ENCODE measurements at places on chromosomes 2 and 18.

DNA sequence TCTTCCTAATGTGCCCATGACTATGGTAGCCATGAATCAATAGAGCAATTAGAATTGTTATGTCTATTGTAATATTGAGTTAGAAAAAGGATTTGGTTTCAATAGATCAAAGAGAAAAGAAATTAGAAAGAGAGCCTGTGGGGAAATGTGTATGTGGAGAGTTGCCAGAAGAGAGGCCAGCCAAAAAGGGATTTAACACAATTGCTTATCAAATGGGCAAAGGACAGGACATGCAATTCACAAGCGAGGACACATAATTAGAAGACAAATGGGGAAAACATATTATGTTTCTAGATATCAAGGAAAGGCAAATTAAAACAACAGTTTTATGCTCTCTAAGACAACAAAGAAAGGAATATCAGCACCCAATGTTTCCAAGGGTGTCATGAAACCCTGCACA lies 403.2 kb upstream of the KLHL29 start:
- no peak for DNase-seq

DNA sequence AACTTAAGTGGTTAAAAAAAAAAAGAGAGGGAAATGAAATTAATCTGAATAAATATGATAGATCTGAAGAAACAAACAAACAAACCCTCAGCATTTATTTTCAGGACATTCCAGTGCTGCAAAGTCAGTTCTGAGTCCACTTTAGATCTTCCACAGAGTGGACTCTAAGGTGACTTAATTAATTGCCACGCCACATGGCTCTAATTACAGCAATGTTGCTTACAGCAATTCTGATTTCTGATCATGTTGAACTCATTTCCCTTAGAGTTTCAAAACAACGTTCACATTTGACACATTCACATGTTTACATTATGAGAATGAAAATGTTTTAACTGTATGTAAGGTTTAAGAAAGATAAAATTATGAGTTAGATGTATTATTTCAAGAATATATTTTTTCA lies 38.6 kb upstream of the RASGRP3 start:
- no peak for DNase-seq

DNA sequence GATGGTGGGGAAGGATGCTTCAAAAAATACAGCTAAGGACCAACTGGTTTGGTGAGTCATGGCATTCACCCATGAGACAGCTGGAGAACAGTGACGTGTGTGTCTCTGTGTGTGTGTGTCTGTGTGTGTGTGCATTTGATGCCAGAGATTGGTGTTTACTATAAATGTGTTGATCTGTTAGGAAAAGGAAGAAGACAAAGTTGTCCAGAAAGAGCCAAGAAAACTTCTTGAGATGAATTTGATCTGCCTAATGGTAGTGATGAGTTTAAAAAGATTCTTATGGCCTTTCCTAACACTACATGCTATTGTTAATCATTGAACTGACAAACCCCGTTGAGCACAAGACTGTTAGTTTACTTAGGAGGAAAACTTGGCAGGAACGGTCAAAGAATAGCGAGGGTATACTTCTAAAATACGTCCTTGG lies 36.4 kb upstream of the IL1R1 start:
- peak; percentile 75 for DNase-seq

- DNase-seq, result no peak
Measured at GRCh38 chr2:46988733-46989481, 73.3 kb upstream of the MCFD2 start.

DNA sequence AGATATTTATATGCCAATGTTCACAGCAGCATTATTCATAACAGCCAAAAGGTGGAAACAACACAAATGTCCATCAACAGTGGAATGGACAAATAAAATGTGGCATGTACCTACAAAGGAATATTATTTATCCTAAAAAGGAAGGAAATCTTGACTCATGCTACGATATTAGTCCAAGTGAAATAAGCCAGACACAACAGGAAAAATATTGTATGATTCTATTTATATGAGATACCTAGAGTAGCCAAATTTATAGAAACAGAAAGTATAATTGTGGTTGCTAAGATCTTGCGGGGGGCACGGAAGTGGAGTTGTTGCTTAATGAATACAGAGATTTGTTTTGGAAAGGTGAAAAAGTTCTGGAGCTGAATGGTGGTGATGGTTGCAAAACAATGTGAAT lies 33.0 kb upstream of the CCDC150 start:
- no peak for DNase-seq

DNA sequence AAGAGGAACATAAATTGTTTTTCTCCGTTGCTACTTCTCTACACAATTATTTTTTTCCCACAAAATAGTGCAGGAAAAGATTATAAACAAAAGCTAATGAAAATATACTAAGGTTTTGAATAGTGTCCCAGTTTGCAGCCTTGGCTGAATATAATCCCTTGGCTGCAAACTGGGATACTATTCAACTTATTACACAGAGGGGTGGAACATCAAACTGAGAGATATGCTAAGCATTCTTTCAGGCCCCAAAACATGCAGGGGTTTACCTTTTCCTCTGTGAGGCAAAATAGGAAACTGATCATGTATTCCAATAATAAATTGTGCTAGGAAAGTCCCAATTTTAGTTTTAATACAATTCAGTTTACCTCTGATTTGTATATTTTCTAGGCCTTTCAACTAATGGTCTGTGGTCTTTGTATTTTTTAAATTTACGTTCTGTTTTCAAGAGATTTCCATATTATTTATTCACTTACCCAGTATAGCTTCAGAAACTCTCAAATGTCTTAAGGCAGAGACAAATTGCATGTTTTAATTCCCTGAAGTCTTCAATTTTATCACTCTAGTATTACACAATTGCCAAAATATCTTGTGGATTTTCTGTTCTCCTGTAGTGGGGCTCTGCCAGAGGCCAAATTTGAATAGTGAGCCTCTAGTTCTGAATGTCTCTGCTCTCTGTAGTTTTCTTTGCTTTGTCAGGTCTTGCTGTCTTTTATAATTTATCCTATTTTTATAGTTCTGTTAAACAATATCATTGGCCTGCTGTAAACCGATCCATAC lies 63.9 kb downstream of the PPP1R1C start:
- DNase-seq, result no peak

DNA sequence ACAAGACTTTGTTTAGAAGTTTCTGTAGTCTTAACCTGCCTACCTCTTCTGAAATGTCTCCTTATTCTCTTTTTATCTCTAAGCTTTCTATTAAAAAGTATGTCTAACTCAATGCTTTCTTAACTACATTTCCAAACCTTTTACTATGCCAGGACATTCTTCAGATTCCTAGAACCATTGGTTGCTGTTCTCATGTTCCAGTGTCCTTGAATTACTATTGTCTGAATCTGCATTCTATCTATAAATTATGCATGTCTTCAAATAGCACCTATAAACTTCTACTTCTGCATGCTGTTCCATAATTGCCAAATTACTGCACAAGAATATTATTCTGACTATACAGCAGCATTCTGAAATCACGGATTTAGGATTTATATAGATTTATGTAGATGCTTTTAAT lies 166.0 kb upstream of the VWC2L start:
- peak; percentile 30 for DNase-seq

DNA sequence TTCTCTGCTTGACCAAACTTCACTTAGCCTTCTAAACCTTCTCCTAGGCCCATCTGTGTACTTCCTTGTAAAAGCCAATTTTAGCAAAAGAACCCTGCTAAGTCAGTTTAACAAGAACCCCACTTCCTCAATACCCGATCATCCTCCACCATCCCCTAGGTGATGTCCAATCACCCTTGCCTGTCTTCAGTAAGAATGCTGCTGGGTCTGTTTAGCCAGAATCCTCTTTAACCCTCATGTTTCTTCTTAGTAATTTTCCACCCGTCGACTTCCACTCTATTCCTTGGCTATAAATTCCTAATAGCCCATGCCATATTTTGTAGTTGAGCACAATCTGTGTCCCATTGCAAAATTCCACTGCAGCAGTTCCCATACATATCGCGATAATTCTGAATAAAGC lies 780.0 kb upstream of the RAB6C start:
- no peak for DNase-seq

- DNase-seq, result no peak
Measured at GRCh38 chr18:1416074-1416473, 511.4 kb downstream of the ADCYAP1 start.

GRCh38 chr2:134224005-134224404 lies 29.9 kb upstream of the MGAT5 start:
- DNase-seq, result peak; percentile 56

DNA sequence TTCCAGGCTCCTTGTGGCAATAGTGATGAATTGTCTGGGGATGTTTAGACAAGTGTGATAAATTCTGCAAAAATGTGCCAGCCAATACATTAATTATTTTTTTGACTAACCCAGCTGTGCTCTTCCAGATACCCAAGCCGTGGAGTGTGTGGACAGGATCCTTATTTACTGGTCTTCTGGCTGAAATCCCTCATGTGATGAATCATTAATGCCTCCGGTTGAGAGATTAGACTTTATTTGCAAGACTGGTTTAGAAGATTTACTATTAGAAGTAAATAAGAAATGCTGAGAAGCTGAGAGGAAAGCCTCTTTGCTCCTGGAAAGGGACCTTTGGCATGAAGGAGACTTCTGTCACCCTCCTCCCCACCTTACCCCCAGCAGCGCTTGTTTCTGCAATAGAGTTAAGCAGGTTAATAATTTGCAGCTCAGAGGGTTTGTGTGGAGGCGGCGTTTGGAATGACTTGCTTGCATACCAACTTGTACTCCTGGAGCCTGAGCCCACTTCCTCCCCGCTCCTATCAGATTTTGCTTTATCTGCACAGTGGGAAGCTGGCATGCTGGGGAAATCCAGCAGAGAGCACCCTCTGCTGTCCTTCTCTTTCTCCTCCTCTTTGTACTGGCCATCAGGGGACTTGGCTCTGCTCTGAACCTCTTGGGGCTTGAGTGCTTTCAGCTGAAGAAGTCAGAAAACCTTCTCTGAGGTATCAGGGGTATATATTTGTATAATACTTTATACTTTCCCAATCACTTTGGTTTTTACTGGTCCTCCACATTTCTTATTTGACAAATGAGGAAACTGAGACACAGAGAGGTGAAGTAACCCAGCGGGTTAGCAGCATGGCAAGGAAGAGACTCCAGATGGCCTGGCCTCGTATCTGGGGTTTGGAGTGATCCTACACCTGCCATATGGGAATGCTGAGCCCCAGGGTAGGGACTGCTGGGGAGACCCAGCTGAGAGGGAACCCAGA lies 16.3 kb downstream of the SLC3A1 start:
- peak; percentile 75 for DNase-seq

DNA sequence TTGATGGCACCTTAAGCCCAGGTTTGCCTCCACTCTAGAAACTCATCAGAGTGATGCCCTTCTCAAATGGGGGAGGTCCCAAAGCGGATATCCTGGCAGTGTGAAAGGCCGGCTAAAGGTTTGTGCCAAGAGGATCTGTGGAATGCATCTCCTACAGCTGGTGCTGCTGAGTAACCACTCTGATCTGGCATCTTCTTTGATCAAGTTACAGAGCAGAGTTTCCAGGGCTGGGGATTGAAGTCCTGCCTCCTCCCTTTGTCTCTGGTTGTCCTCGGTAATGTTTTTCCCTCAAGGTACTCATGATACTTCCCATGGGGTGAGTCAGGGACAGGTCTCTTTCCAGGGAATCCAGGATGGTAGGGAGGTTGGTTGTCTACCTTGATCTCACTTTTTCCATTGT lies 24.6 kb downstream of the PRKRA start:
- DNase-seq, result no peak

DNA sequence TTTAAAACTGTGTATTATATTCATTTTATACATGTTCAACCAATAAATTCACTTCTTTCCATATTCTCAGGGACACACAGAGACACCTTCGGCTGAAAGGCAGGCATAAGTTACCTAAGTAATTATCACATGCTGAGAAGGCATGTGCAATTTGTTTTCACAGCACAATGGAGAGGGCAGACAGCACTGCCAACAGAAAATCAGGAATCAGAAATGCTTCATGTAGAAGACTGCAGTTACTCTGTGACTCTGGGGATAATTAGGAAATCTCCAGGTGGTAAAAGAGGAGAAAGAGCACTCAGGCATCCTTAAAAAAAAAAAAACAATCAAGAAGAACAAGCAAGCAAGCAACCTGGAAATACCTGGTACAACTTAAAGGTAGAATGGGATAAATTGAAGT lies 49.3 kb downstream of the DSEL start:
- DNase-seq, result no peak

DNA sequence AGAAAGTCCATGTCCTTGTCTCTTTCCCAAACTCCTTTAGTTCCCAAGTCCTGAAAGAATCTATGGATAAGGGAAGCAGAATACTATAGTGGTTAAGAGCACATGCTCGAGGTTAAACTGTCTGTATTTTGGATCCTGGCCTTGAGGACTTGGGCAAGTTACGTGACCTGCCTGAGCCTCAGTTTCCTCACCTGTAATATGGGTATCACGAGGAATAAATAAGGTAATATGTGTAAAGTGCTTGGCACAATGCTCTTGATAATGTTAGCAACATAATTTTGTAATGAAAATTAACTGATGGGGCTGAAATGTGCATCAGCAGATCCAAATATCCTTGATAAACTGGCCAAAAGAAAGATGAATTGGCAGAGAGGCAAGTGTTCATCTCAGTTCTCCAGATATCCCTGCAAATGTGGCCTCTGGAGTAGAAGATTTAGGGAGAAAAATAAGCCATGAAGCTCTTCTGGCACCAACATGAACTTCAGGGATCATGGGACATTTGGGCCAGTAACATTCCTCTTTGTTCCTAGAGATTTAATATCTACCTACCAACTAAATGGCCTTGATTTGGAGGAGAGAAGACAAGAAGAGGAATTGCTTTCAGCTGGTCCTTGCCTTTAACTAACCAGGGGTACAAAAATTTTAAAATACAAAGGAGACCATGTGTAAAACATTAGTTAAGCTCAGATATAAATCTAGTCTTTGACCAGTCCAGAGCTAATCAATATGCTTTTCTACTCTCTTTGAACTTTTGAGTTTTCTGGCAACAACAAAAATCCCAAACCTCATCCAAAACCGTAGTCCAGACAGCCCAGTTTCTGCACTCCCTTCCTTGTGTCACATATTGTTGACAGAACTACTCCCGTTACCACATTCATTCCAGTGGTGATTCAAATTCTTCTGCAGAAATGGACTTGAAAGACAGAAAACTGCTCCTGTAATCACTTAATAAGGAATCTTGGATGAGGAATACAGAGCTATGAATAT lies 52.7 kb upstream of the EML4 start:
- peak; percentile 85 for DNase-seq

DNA sequence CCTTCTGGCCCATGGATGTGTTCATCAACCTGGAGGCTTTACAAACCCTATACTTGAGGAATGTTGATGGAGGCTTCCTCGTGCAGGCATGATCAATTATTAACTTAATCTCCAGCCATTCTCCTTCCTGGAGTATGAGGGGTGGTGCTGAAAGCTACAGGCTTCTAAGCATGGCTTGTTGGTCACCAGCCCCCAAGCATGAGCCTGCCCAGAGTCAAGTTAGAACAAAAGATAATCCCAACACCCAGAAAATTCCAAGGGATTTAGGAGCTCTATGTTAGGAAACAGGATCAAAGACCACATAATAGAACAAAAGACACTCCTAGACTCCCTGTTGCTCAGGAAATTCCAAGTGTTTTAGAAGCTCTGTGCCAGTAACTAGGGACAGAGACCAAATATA lies 63.1 kb downstream of the FAM171B start:
- DNase-seq, result no peak

DNA sequence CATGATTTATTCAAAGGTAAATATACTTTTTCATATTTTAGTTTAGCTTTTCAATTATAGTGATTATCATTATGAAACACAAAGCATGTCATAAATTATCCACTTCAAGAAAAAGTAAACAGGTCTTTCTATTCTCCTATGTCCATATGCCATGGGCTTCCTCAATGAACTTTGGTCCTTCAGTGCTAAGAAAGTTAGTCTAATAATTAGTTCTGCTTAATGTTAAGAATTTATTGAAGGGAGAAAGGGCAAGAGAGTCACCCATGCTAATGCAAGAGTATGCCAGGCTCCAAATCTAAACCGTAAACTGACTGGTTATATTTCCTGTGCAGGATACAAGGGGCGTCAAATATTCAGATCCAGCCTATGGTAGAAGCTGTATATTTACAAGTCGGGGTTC lies 96.2 kb downstream of the GORASP2 start:
- DNase-seq, result no peak
